ENCODE measurements at places on chromosomes 12 and 14. TPM values are rescaled to one million over a fixed set of nuclear protein-coding genes. Genes with fewer than 3 reads are reported as not detected.
A peak's percentile ranks its signal among the peaks of the same experiment; 100 is the strongest.

DNA sequence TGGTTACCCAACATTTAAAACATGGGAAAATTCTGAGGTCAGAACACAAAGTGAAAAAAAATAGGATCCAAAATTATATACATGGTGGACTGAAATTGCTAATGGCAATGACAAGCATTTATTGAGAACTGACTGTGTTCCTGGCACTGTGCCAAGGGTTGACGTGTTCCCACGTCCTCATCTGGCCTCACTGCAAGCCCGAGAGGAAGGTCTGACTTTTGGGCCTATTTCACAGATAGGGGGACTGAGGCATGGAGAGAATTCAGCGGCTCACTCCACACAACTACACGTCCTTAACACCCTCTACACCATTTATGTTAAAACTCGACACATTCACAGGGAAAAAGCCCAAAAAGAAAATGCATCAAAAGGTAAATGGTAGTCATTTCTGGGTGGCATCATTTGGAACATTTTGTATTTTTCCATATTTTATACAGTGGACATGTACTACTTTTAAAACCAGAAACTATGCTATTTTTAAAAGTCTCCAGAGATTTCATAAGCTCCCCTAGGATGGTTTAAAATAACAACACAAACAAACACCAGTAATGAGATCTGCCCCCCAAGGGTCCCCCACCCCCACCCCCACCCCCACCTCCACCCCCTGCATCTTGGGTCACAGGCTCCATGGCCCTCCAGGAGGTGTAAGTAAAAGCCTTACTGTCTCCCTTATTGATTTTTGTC, 27.7 kb downstream of the CLMN start:
- peak; percentile 21 for DNase-seq
- no peaks in the 10 kb centered on the region for H3K36me3 ChIP-seq
- H3K27ac ChIP-seq: no peak overlapping the region
- peaks cover 6% of the 10 kb centered on the region for H3K4me1 ChIP-seq
- no peak overlapping the region for H3K4me3 ChIP-seq
- no peaks in the 10 kb centered on the region for H3K27me3 ChIP-seq

DNA sequence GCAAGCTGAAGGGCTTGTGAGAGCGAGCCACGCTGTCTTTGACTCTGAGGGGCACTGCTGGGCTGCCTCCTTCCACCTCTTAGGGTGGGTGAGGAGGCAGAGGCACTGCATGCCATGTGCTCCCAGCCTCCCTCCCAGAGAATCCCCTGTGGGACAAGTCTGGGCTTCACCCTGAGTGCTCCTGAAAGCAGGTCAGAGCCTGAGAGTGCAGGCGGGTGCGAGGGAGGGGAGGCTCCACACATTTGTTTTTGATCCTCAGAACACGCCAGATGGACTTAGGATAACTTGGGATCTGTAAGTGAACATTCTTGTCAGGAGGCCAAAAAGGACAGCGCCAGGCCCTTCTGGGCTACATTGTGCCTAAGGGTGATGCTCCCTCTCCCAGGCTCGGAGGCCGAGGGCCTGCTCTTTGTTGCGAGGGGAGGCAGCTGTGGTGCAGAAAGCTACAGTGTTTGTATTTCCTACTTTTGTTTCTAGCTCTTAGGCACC, 155.4 kb downstream of the TMX1 start:
- no peaks in the 10 kb centered on the region for H3K36me3 ChIP-seq
- peaks cover 5% of the 10 kb centered on the region for H3K4me1 ChIP-seq
- no peaks in the 10 kb centered on the region for H3K27me3 ChIP-seq
- no peak overlapping the region for H3K4me3 ChIP-seq
- H3K27ac ChIP-seq: no peak overlapping the region
- DNase-seq: no peak

The PPP1R36 gene
- total RNA-seq: 0.47 TPM

- H3K36me3 ChIP-seq: no peaks in the 10 kb centered on the region
- DNase-seq: peak; percentile 18
- 0 out of 2 replicates have a peak, but pooled peaks cover 4% of the 10 kb centered on the region for H3K27me3 ChIP-seq
- no peak overlapping the region for H3K27ac ChIP-seq
- no peak overlapping the region for H3K4me3 ChIP-seq
- H3K4me1 ChIP-seq: no peaks in the 10 kb centered on the region
These were observed 50.1 kb downstream of the KLRG1 start for GRCh38 chr12:9039397-9039977.

DNA sequence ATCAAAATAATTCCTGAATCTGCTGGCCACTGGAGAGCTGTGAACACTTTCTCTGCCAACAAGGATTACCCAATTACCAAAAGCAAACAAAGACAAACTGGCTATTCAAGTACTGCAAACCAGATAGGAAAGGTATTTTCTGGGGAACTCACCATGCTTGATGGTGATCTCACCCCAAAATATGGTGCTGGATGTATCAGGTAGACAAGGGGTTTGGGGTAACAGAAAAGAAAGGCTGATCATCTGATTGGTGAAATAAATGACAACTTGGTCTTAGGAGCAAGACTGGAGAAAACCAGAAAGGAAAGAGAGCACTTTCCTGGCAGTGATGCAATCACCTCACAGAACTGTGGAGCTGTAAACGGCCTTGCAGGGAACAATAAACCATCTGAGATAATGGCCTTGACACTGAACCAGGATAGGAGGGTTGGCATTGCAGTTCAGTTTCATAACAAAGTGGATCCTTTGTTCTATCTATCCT, 31.0 kb upstream of the NPFF start:
- H3K36me3 ChIP-seq: peaks cover 11% of the 10 kb centered on the region
- DNase-seq: no peak
- no peaks in the 10 kb centered on the region for H3K27me3 ChIP-seq
- H3K4me1 ChIP-seq: no peaks in the 10 kb centered on the region
- no peak overlapping the region for H3K4me3 ChIP-seq

Measured in HCT116 (cell line).